ENCODE measurements at places on chromosomes 3 and 15. TPM values are rescaled to one million over a fixed set of nuclear protein-coding genes. Genes with fewer than 3 reads are reported as not detected.

DNA sequence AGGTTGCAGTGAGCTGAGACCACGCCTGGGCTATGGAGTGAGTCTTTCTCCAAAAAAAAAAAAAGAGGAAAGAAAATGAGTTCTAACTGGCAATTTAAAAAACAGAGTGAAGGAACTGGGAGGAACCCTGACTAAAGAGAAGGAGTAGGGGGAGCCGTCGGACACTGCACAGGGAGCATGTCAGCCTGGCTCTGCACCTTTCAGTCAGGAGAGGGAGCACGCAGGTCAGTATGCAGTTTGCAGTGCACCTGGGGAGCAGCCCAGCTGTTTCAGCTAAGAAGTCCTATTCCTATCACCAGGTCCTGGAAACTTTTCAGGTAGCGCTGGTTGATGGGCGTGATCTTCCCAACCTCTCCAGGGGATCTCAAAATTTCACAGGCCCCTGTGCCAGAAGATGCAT is 14.9 kb upstream of the ZXDC start:
- no peak for DNase-seq

- no peak for DNase-seq
Observed at GRCh38 chr3:150680562-150680961, 23.2 kb downstream of the ERICH6 start.

DNA sequence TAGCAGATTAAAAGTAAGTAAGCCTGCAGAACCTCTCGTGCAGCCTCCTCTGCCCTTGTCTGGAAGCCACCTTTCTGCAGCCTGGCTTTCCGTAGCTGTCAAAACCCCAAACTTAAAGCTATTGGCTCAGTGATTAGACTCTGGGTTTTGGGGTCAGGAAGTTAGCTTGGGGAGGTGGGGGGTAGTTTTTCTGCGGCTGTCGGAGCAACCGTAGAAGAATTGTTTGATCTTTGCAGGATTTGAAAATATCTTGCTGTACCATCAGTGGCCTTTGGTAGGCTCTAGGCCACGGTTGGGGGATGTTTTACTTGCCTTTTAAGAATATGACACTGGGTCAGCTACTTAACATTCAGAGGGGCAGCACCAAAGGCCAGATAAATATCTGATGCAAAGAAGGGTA is 88.4 kb upstream of the RASGRP1 start:
- no peak for DNase-seq

- DNase-seq, result no peak
Observed at GRCh38 chr3:58000306-58001085, 7.7 kb upstream of the FLNB start.

- peak; percentile 61 for DNase-seq
Observed at GRCh38 chr3:128969993-128970739, 23.7 kb downstream of the CFAP92 start.

The IGF1R gene
- total RNA-seq, result 137 TPM

- peak; percentile 96 for DNase-seq
Observed at GRCh38 chr3:52052831-52053306, 3.5 kb downstream of the DUSP7 start.

The TMEM108 gene
- 1.3 TPM for total RNA-seq

The TPRG1 gene
- total RNA-seq, result 14.9 TPM

The DLEC1 gene
- 0.69 TPM for total RNA-seq

The PLXNA1 gene
- 28.7 TPM for total RNA-seq

DNA sequence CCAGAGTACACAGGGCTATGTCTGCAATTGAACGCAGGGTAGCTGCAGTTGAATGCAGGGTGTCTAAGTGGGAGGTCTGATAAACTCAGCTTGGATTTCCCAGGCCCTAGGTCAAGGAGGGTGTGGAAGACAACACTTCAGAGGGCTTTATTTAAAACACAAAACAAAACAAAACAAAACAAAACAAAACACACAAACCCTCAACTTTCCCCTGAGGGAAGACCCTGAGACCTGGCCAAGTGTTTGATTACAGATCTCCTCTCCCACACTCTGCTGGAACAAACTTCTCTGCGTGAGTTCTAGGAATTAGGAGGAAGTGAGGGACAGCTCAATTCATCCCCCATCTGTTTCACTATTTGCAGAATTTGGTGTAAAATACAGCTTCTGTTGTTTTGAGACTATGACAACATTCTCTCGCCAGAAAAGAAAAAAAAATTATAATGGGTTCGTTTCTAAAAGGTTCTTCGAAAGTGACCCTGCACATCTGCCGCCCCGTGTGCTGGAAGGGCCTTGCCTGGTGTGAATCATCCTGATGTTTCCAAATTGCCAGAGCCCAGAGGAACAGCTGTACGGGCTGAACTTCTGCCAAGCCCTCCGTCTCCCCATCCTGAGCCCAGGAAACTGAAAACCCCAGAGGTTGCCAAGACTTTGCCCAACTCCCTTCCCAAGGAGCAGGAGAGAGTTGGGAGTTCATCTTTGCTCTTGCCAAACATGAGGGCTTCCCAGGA is 73.3 kb upstream of the RAD18 start:
- peak; percentile 83 for DNase-seq

- no peak for DNase-seq
Observed at GRCh38 chr3:148202386-148202785, 495.3 kb upstream of the AGTR1 start.

The ABHD2 gene
- 221 TPM for total RNA-seq

DNA sequence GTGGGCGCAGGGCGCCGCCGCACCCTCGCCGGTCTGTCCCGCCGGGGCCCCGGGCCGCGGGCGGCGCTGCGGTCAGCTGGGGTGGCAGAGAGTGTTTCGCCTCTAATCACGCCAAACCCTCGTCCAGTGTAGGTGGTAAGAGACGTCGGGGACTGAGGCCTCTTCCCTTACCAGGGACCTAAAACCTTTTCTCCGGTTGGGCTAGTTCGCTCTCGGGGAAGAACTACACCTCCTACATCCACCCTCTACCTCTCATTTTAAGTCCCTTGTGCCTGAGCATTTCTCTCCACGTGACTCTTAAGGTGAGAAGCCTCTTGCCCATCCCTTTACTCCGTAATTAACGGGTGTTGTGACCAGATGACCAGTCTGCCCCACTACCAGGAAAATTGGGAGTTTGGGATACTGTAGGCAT is 520 bp downstream of the TMEM42 start:
- no peak for DNase-seq

GRCh38 chr3:33658621-33658990 is 59.4 kb downstream of the CLASP2 start:
- DNase-seq, result no peak

DNA sequence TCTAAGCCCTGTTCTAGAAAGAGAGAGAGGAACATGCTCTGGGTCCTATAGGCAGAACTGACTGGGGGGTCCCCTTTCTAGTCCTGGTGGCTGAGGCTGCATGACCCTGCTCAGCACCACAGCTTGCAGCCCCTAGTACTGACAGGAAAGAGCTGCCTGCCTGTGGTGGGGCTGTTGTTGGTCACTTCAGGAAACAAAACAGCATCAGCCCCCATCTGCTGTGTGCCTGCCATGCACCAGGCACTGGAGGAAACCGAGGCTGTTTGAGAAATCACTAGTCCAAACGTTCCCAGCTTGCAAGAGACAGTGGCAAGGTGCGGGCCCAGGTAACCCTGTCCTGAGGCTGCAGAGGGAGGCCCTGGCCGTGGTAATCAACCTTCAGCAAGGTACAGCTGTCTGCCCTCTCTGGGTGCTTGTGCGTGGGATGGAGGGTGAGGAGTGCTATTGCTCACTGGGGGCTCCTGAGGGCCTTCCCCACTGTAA is 90.6 kb downstream of the IQSEC1 start:
- DNase-seq, result peak; percentile 43

GRCh38 chr15:38065721-38066345 is 131.4 kb downstream of the TMCO5A start:
- DNase-seq, result no peak

The ACAA1 gene
- 54.8 TPM for total RNA-seq

The SNX4 gene
- 30.2 TPM for total RNA-seq

The BUB1B gene
- total RNA-seq, result 5.0 TPM

The TYRO3 gene
- 6.0 TPM for total RNA-seq

- DNase-seq, result no peak
Observed at GRCh38 chr3:129687586-129688125, 81.2 kb upstream of the PLXND1 start.

GRCh38 chr15:73677146-73677607 is 7.0 kb upstream of the CD276 start:
- no peak for DNase-seq

The GTF2A2 gene
- total RNA-seq, result 63.5 TPM

DNA sequence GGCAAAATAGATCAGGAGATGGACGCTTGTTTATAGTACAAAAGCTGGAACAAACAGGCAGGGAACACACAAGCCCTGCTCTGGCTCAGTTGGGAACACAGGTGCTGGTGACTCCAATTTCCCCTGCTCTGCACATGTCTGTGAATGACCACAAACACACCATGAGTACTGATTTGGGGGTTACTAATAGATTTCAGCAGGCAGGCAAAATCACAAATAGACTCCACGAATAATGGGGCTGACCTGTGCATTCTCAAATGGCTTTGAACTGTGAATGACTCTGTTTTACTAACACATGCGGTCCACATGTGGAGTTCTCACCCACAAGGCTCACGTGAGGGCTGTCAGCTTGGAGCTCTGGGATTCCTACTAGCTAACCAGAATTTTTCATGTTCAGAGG is 3.9 kb downstream of the RTP3 start:
- no peak for DNase-seq

DNA sequence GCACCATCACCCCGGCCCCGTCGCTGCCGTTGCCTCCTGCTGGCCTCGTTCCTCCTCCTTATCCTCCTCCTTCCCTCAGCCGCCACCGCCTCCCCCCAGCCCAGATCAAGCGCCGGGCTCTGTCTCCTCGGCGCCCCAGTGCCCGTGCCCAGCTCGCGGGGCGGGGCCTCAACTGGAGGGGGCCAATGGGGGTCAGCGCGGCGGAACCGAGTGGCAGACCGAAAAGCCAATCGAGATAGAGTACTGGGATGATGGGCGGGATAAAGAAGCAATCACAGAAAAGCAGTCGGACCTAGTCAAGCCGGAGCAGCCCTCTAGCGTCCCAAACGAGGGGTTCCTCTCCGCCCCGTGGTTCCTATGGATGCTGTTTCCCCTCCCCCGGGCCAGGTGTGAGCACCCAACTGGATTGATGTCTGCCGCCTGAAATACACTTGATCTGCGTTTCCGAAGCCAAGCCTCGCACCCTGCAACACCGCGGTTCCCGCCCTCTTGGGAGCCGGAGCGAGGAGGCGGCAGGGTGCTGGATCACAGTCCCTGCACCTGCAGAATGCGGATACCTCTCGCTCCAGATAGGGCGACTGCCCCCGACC is at the start of gene FRMD5:
TSS of gene FRMD5 (minus strand) at position 121 of the 590 bp plus-strand sequence.
- peak; percentile 93 for DNase-seq

The CHRFAM7A gene
- 13.2 TPM for total RNA-seq

DNA sequence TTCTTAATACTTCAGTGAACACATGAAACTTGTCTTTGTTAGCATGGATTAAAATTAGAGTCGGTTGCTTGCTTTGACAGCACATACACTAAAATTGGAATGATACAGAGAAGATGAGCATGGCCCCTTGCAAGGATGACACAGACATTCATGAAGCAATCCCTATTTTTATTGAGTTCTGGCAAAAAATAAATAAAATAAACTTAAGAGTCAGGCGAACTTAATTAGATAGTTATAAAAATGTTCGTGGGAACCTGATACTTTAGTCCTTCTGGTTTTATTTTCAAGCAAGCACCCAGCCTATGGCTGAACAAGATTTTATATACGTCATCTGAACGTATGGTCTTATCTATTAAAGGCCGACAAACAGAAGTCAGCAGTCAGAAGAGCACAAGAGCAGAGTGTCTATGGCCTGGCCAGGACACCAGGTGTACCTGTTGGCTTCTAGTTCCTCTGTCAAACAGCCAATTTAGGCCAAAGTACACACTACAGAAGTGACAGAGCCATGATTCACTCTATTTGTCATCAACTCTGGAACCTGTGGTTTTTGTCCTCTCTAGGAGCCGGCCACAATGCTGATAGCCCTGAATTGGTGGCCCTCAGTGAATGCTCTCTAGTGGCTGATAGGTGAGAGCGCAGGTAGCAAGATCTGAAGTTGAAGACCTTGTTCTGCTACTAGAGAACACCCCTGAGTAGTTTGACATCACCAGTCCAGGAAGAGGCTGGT is 64.3 kb downstream of the LEO1 start:
- no peak for DNase-seq

The CCR9 gene
- total RNA-seq, result not detected

The CEMIP gene
- total RNA-seq, result 7.5 TPM

- DNase-seq, result no peak
Observed at GRCh38 chr3:174973465-174973864, 114.3 kb downstream of the NAALADL2 start.

The CD86 gene
- total RNA-seq, result 11.9 TPM

The RHCG gene
- total RNA-seq, result not detected

GRCh38 chr3:31636049-31636448 is 103.3 kb downstream of the STT3B start:
- DNase-seq, result no peak

- no peak for DNase-seq
Observed at GRCh38 chr3:134211797-134212196, 38.9 kb downstream of the RYK start.

DNA sequence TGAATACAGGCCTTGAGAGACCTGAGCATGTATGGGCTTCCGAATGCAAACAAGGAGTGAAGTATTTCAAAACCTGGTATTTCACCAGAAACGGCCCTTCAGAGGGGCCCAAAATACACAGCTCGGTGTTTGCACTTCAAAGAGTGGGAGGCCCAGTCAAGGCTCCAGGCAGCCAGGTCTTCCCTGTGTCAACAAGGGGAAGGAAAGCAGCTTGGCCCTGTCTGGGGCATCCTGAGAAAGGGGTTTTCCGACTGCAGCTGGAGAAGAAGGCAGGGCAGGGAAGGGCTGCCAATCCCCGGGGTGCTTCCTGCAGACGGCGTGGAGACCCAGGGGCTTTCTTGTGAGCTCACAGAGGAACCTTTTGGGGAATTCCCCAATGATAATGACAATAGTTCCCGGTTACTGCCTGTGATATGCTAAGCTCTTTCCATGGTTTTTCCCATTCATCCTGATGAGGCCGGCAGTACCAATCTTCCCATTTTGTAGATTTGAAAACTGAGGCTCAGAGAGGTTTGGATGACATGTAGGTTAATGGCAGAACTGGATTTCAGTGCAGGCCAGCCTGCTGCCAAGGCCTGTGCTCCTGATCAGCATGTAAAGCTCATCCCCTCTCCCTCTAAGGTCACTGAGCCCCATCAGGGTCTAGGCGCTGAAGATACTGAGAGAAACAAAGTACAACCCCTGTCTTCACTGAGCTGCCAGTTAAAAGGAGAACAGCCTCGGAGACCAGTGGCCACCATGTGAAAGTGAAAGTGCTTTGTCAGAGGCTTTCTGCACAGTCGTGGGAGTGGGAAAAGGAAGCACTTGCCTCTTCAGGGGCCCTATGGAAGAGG is 43.0 kb upstream of the TLE3 start:
- DNase-seq, result no peak

- DNase-seq, result no peak
Observed at GRCh38 chr15:100207053-100207452, 134.7 kb downstream of the ADAMTS17 start.

- DNase-seq, result no peak
Observed at GRCh38 chr3:171177056-171177455, 150.5 kb upstream of the SLC2A2 start.

- DNase-seq, result no peak
Observed at GRCh38 chr3:61742006-61742405, 180.6 kb downstream of the PTPRG start.

GRCh38 chr3:173510565-173510964 is 113.0 kb downstream of the NLGN1 start:
- no peak for DNase-seq

The CYP8B1 gene
- not detected for total RNA-seq

The ELL3 gene
- total RNA-seq, result 2.5 TPM

Measured in aorta (tissue), 5 donors.